ENCODE measurements at places on chromosomes 16 and 17. TPM values are rescaled to one million over a fixed set of nuclear protein-coding genes. Genes with fewer than 3 reads are reported as not detected.

Gene NXPH3
- not detected for total RNA-seq

Gene SOST
- not detected for total RNA-seq

Gene TMUB2
- 66.6 TPM for total RNA-seq

Gene CEP112
- total RNA-seq, result 5.0 TPM

Gene BCL6B
- 0.70 TPM for total RNA-seq

- no peak for DNase-seq
Measured at GRCh38 chr17:49762151-49762941, 1.6 kb downstream of the FAM117A start.

GRCh38 chr17:33086878-33087277, 95.2 kb downstream of the SPACA3 start:
- DNase-seq, result no peak

DNA sequence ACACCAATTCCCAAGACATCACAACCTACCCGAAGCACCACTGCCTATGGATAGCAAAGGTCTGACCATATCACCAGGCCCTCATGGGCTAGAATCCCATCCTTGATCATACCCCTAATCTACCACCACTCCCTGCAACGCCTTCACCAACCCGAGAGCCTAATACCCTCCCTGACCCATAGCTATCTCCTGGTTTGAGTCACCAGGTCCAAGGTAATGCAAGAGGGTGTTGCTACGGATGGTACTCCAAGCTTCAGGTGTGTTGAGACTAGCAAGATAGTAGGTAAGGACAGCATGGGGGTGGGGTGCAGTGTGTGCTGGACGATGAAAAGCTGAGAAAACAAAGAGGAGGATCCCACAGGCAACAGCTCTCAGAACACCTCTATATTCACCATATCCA, 258.0 kb downstream of the ZFHX3 start:
- DNase-seq, result no peak

GRCh38 chr16:84832488-84833143, 12.8 kb downstream of the CRISPLD2 start:
- peak; percentile 64 for DNase-seq

DNA sequence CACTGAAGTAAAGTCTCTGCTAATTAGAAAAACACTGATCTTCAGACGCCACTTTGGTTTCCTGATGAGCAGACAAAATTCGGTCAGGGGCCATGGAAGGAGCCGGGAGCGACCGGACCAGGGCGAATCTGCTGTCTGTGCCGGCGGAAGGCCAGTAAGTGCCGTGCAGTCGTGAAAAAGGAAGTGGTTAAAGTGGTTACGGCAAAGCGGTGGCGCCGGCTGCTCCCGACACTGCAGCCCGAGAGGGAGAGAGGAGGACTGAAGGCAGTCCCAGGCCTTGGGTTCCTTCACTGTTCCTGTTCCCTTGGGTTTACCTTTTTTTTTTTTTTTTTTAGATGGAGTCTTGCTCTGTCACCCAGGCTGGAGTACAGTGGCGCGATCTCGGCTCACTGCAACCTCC, 17.3 kb upstream of the HEXD start:
- DNase-seq, result peak; percentile 84

DNA sequence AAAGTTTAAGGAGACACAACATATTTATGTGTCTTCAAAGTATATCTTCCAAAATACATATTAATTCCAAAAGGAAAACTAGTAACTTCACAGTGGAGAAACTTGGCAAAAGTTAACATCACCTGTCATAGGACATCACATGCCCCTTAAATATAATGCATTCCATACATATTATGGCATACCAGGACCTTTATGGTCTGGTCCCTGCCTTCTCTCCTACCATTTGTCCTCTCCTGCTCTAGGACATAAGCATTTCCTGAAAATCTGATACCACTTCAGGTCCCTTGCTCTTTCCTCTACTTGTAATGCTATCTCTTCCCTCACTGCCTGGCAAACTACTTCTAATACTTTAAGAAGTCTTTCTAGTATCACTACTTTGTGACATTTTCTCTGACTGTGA, 168.1 kb upstream of the RBL2 start:
- no peak for DNase-seq

DNA sequence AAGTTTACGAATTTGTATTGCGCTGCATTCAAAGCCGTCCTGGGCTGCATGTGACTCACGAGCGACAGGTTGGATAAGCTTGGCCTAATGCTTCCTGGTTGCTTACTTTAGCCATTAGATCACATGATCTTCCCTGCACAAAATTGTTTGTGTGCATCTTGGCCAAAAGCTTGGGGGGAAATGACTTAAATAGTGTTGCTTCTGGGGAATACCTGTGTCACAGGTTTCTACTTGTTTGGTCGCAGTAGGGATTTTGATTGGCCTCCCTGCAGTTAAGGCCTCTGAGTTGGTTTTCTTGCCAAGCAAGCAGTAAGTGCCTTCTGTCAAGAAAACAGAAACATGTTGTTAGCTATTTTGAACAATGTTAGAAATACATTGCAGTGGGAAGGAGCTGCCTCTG, 39.6 kb upstream of the DUSP14 start:
- DNase-seq, result no peak

DNA sequence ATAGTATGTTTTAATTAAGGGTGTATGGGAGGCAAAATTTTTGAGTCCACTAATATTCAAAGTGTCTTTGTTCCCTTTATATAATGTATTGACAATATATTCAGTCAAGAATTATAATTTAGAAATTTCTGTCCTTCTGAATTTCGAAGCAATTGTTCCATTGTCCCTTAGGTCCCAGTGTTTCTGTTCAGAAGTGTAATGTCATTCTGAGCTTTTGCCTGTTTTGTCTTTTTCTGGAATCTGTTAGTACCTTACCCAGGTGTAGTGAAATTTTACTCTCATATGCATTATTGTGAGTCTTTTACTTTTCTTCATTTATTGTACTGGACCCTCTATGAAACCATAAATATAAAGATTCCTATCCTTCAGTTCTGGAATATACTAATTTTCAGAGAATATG, 505.7 kb upstream of the KIF2B start:
- no peak for DNase-seq

- DNase-seq, result no peak
Measured at GRCh38 chr17:37648555-37648954, 5.3 kb upstream of the DDX52 start.

DNA sequence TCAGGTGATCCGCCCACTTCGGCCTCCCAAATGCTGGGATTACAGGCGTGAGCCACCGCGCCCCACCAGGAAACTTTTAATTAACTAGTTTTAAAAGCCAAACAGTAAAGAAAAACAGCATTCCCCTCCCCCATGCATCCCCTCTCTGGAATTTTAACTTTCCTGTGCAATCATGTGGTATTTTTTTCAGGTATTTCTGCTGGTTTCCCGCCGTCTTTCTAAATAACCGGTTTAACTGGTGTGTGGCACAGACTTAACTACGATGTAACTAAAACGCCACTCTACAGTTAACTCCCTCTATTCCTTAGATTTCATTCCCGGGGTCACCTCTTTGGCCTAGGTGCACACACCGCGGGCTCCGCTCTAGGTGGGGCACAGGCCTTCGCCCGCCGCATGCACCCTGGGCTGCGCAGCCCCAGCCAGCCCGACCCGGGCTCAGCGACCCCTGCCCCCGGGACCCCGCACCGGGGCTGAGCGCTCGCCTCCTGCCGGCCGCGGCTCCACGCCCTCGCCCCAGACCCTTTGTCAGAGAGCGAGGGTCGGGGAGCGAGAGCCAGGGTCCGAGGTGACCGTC, 15.1 kb upstream of the UTP6 start:
- DNase-seq, result no peak

Data from Peyer's patch (tissue), 4 donors.